ENCODE measurements at places on chromosomes 1 and 21.

DNA sequence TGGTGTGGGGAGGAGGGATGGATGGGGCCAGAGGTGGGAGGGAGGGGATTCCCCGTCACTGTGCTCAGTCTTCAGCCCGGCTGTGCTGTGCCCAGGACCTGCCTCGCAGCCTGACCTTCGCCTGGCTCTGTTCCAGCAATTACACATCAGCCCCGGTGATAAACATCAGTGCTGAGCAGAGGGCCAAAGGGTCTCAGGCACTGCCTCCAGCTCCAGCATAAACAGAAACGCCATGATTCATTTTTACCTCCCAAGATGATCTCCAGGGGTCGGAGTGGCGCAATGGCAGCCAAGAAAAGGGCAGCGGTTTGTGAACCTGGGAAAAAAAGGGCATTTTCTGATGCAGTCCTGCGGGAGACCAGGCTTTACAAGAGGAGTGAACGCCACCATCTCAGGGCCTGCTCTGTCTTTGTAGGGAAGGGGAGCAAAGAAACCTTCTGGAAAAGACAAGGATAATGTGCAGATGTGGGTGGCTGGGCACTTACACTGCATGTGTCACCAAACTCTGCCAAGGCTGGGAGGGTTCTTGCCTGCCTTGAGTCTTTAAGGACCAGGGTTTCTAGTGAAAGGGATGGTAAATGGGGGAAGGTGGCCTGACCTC is 28.1 kb downstream of the SHISA4 start:
- no peak for DNase-seq

GRCh38 chr1:51629918-51630317 is 13.0 kb downstream of the OSBPL9 start:
- DNase-seq: no peak

- no peak for DNase-seq
These were observed 170.3 kb upstream of the TMEM51 start for GRCh38 chr1:14983277-14983676.

DNA sequence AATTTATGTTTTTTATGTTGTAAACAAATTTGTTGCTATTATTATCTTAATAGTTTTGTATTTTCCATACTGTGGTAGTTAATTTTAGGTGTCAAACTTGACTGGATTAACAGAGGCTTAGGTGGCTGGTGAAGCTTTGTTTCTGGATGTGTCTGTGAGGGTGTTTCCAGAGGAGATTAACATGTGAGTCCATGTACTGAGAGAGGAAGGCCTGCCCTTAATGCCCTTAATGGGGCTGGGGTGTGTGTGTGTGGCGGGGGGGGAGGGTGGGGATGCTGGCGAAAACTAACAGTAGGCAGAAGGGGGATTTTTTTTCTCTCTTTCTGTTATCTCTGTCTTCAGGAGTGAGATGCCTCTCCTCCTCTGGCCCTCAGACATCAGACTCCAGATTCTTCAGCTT is 1.9 kb downstream of the OR14A16 start:
- DNase-seq: no peak

GRCh38 chr1:59601041-59601441 is 213.7 kb upstream of the HOOK1 start:
- no peak for DNase-seq

DNA sequence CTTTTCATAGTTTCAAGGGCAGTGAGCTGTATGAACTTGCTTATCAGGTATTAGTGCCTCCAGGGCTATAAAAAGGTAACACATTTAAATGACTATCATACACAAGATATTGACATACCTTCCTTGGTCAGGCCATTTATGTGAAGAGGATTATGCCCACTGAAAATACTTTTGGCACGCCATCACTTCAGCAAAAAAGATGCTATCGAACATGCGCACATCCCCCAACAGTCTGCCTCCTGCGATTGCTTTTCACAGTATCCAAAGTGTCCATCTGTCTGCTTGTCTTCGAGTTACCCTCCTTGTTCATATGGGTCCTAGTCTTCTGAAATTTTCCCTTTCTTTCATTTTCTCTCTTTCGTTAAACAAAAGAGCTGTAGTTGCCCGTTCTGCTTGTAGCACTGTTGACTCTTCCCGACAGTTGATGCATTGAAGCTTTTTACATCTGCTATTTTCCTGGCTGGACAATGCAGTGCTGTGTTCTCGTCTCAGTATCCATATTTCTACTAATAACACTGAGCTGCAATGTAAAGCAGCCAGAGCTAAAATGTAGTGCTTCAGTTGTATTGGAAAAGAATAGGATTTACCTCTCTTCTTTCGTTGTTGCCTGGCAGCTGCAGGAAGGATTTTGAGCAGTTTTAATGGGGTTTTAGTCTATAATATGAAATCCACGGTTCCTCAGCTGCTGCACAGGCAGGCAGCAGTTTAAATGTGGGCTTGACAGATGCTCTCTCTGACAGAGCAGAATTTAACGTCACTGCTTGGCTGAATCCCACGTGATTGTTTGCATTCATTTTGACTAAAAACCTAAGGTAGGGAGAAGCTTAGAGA is at the start of gene B3GALT2:
TSS of gene B3GALT2 (minus strand) at position 713 of the 831 bp plus-strand sequence. CDS start 5,051 bp downstream, outside the sequence.
- no peak for DNase-seq

- no peak for DNase-seq
These were observed 8.3 kb upstream of the RNF19B start for GRCh38 chr1:32972814-32973428.

- DNase-seq: no peak
These were observed 52.3 kb downstream of the GRIK3 start for GRCh38 chr1:36981771-36982622.

GRCh38 chr1:1259119-1259488 is 12.6 kb upstream of the C1QTNF12 start:
- DNase-seq: no peak

DNA sequence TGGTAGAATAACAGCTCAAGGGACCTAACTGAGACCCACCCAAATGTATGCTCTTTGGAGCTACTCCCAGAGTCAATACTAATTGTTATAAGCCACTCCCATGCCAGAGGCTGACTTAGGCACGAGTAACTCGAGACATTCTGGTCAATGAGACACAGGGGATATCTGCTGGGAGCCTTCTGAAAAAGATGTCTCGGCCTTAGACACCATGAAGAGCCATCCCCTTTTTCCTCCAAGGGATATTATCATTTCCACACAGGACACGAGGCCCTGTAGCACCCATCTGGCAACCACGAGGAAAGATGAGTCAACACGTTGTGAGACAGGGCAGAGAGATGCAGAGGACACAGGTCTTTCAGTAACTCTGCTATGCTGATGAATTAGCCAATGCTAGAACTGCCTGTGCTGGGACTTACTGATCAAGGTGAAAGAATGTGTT is 30.7 kb downstream of the ITPKB start:
- DNase-seq: no peak

GRCh38 chr1:103220631-103221041 is 112.3 kb upstream of the COL11A1 start:
- DNase-seq: no peak

DNA sequence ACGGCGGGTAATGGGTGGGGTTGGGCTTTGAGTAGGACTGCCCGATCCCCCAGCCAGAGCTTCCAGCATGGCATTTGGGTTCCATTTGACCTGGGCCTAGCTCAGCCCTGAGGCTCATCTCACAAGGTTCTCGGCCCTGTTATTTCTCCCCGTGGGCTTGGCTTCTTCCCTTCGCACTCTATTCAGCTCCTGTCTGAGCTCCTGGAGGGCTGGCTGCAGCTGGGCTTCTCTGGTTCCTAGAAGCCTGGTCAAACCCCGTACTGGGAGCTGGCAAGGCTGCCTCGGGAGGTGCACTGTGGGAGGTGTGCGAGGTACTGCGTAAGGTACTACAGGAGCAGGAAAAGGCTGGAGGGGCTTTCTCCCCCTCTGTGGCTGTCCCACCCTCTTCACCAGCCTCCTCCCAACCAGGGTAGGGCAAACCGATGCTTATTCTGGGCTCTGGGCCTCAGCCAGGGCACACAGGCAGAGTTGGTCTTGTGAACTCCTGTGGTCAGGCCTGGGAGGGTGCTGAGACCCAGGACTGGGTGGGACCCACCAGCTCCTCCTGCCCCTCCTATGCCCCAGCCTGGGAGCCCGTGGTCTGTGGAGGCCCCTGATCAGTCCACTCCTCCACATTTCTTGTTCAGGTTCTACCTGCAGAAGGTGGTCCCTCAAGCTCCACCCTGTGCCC is 814 bp downstream of the A3GALT2 start:
- DNase-seq: no peak

DNA sequence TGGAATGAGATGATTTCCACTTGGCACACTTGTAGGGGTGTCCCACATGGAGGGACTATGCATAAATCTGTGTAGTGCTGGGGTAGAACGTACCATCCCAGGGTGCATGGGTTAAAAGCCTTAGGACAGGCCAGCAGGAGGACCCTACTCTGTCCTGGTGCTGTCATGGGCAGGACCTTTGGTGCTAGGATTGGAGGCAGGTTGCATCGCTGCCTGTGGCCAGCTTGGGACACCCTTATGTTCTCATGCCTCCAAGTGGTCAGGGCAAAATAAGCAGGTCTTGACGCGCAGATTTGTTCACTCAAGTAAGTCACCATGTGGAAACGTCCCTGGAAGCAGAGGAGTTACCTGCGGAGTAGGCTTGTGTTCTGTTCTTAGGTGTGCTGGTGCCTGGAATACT is 49.5 kb upstream of the RAB3GAP2 start:
- no peak for DNase-seq

- no peak for DNase-seq
These were observed 21.3 kb downstream of the UBASH3A start for GRCh38 chr21:42424914-42425541.

DNA sequence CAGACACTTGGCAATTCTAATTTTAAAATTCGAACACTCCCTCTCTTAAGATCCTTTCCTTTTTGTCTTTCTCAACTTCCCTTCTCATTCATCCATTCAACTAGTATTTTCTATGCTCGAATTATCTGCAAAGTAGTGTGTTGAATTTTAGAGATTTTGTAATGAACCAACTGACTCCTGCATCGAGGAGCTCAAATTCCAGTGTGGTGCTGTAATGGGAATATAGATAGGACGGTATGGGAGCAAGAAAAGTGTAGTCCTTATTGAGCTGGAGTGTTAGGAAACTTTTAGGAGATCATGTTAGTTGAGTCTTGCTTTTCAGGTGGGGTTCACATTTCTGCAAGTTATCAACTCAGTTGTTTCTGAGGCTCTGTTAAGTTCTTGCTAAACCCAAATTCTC is 897.5 kb downstream of the TTLL7 start:
- no peak for DNase-seq

DNA sequence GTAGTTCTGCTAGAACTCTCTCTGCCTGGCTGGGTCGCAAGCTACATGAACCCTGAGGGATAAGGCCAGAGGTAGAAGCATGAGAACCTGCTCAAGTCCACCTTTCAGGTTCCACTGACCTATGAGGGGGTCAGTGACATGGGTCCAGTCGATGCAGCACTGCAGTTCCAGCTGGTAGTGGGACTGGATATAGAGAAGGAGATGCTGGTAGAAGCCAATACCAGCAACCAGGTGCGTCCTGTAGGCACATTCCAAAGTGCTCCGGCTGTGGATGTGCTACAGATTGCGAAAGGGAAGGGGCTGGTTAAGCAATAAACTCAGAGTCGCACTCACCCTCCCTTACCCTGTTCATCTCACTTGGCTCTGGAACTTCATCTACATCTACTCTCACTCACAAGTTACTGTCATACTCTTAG is 5.7 kb downstream of the SMG5 start:
- no peak for DNase-seq

DNA sequence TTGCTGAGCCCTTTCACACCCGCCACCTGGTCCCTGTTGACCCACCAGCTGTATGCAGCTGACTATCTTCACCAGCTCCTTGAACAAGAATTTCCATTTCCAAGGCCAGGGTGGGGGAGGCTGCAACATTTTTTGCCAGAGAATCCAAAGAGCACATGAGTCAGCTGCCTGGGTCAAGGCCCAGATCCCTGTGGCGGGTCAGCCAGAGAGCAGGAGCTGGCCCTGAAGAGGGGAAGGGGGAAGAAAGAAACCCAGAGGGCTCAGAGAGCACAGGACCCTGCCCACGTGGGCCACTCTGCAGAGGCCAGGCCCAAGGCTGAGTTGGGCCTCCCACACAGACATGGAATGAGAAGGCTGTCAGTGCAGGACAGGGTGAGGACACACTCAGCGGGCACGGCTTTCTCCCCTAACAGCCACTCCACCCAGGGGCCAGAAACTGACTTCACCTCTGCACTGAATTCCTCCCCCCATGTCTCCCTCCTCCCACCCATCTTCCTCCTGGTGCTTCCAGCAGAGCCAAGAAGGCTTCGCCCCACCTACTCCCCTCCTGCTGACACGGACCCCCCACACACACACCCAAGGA is 28.9 kb downstream of the S100A6 start:
- DNase-seq: no peak

GRCh38 chr1:11169202-11169601 is 20.0 kb upstream of the ANGPTL7 start:
- DNase-seq: no peak

DNA sequence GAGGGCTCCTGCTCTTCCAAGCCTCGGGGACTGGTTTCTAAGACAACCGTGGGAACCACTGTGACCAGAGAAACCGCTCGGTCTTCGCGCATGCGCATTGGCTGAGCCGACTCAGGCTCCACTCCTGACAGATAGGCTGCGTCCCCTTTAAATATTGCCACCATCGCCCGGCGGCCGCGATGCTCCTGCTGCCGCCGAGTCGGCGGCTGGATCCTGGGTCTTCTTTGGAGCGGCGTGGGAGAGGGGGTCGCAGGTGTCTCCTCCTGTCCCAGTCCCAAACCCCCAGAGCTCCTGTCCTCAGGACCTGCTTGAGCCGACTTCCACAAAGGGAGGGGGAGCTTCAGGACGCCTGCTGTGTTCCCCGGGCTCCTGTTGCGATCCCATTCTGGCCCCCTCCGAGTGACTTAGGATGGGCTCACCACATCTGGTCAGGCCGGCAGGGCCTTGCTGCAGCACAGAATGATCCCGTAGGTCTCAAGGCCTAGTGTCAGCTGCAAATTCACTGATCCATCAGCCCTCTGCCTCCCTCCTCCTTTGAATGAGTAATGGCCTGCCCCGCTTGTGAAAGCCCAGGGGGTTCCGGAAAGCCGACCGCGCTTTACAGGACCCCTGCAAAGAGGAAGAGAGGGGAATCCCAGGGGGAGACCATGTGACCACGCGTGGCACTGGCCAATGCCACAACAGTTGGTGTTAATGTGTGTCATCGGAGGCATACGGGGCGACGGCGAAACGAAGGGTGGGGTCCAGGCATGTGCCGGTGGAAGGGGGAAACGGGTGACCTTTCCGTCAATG is 683.2 kb upstream of the TPTE start:
- no peak for DNase-seq

DNA sequence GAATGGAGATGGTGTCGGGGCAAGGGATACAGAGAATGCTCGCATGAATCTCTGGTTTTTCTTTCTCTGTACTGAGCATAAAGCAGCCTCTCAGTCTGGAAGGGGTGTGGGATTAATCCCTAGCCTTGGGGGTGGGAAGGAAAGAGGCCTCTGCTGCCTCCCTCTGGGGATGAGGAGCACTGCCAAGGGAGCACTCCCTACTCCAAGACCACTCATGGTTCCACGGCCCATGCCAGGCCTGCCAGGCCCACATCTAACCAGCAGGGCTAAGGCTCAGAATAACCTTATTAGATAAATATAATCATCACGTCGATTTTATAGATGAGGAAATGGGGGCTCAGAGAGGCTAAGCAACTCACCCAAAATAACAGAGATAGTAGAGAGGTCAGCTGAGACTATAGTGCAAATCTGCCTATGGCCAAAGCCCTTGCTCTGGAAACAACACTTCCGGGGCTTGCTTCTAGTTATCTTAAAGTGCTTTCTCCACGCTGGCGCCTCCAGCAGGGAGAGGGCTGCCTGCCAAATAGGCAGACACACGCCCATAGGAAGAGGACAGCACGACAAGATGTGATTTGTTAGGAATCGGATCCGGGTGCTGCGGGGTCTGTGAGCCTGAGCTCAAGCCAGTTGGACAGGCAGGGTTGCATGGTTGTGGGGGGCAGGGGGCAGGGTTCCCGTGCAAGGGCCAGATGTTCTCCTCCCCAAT is 522 bp downstream of the TEX35 start:
- DNase-seq: no peak
